GM12891 (cell line): ENCODE measurements at places on chromosomes 5 and 9.

GRCh38 chr5:158634714-158635113 lies 465.0 kb downstream of the EBF1 start:
- no peak for DNase-seq

DNA sequence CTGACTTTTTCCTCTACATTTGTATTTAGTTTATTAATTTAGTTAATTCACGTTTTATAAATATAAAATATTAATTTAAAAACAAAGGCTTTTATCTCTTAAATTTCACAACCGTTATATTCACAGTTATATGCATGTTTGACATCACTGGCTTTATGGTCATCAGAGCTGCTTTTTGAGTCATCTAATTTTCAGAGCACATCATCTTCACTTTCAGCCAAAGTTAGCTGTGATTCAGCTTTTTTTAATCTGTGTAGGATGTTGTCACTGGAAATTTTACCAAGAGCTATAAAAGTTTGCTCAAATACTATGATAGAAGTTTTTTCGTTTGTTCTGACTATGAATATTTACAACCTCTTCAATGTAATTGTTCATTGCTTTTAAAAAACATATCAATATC lies 12.4 kb downstream of the CDC37L1 start:
- DNase-seq = no peak

- DNase-seq = no peak
Observed at GRCh38 chr9:88658311-88658822, 123.4 kb downstream of the NXNL2 start.

DNA sequence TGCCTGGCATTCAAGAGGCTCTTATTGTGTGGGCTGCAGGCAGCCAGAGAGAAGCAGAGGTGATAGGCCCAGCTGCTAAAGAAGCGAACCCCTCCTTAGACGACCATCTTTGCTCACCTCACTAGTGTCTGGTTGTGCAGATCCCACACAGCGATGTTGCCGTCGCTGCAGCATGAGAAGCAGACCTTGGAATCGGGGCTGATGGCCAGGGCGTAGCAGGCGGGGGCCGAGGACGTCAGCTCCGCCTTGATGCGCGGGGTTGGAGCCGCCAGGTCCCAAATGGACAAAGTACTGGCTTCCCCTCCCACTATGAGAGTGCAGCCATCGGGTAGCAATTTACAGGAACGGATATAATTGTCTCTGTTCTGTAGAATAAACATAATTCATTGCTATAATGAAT lies 98.7 kb downstream of the TLE1 start:
- no peak for DNase-seq

DNA sequence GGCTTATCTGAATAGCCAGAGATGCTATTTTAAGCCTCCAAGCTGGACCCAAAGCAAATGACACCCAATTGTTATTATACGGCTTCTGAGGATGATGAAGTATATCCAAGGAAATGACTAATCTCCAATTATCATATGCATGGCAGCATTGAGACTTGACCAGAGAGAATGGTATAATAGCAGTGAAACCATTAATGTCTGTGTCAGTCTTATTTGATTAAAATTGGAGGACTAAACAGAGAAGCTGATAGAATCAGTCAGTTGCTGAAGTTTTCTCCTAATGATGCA lies 200.5 kb downstream of the EFNA5 start:
- DNase-seq = no peak

DNA sequence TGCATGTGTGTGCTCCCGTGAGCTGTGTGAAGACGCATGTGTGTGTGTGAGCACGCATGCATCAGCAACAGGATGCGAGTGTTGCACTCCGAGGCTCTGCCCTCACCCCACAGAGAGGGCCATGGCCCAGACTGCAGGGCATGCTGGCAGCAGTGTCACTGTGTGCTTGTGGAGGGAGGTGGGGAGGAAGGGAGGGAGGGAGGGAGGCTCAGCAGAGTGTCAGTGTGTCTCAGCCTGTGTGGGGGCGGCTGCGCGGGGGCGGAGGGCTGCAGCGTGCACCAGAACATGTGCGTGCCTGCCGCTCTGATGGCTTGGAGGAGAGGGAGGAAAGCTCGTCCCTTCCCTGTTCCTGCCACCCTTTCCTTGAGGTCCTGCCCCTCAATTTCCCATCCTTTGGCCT lies 5.3 kb downstream of the CAMK2A start:
- DNase-seq = no peak

- DNase-seq = no peak
Observed at GRCh38 chr9:72254901-72255545, 105.8 kb downstream of the GDA start.

DNA sequence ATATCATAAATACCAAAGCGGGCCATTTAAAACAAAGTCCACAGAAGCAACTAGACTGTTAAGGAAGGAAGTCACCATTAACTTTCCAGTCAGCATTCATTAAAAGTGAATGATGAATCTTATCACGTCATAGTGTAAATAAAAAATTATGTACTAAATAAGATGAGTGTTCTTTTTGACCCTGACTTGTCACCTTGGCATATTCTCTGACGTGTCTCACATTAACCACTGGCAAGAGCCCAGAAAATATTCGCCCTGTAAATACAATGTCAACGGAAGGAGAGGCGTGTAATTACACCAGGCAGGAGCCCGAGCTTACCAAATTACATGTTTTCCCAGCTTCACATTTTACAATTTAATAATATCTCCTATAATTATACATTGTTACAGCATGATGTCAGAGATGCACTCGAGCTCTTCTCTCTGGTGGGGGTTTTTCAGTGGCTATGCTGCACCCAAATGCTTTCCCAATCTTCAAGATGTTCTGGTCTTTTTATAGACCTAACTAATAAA lies 29.3 kb upstream of the UBE2QL1 start:
- no peak for DNase-seq

DNA sequence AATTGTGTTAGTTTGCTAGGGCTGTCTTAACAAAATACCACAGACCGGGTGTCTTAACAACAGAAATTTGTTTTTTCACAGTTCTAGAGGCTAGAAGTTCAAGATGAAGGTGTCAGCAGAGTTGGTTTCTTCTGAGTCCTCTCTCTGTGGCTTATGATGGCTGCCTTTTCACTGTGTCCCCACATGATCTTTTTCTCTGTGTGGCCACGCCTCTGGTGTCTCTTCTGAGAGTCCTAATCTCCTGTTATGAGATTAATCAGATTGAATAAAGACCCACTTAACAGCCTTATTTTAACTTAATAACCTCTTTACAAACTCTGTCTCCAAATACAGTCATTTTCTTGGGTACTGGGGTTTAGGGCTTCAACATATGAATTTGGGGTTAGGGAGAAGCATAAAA lies 561.1 kb downstream of the NR2F1-AS1 start:
- no peak for DNase-seq
